ENCODE measurements at places on chromosomes 4 and X. TPM values are rescaled to one million over a fixed set of nuclear protein-coding genes. Genes with fewer than 3 reads are reported as not detected.

- DNase-seq = no peak
These were observed 26.9 kb downstream of the AFF1 start for GRCh38 chr4:86961605-86962295.

- DNase-seq = peak; percentile 79
These were observed 8.3 kb upstream of the BCOR start for GRCh38 chrX:40105835-40106675.

SULT1E1 gene
- total RNA-seq = not detected

DNA sequence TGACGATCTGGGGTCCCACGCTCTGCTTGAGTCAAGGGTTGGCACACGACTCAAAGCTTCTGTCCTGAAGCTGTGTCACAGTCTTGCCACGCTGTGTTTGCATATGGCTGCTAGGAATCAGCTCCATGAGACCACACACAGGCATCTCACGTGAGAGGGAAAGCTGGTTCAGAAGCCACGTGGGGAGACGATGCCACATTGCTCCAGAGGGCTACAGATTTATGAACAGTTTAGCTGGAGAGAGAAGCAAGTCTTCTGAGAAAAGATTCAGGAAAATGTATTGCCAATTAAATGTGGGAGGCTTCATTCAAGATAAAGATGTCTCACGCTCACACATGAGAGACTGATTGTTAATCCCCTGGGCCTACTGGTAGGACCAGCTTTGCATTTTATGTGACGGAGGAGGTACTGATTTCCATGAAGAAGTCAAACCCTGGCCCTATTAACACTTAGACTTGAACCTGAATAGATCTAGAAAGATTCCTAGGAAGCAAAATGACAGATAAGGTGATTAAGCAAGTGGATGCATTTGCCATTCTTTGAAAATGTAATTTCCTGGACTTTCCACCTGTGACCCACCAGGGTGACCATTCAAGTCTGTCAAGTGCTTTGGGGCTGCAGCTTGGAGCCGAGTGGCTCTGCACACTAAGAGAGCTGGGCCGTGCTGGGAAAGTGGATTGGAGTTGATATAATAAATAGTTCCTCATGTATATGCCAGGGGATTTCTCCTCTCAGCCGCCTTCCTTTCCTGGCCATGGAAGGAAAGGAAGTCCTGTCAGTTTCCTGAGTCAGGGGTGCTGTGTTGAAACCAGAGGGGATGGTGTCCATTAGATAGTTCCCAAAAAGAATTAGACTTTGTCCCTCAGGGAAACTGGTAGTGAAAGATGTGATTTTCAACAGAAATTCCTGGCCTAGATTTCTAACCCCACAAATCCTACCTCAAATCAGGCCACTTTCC lies 29.0 kb downstream of the ENPP6 start:
- no peak for DNase-seq

- DNase-seq = no peak
These were observed 4.4 kb downstream of the ADRA2C start for GRCh38 chr4:3770323-3771163.

LONRF3 gene
- 0.93 TPM for total RNA-seq

MAGEA8 gene
- not detected for total RNA-seq

PABPC5 gene
- total RNA-seq = 0.91 TPM

PAGE1 gene
- not detected for total RNA-seq

RHOXF2B gene
- total RNA-seq = not detected

- no peak for DNase-seq
These were observed 148.8 kb downstream of the POLA1 start for GRCh38 chrX:24842486-24842885.

DNA sequence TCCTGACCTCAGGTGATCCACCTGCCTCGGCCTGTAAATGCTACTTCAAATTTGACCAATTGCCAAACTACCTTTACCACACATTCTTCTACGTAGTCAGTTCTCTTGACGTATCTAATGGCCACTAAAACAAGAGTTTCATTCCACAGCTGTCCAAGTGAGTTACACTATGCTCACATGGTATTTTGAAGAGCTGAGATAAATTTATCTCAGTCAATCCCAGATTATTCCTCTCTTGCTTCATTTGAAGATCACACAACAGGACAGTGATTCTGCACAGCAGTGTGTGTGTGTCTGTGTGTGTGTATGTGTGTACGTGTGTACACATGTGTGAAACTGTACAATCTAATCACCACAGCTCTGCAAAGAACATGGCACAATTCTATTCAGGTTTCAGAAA lies 133.4 kb downstream of the APBB2 start:
- no peak for DNase-seq

ART3 gene
- total RNA-seq = 105 TPM

DNA sequence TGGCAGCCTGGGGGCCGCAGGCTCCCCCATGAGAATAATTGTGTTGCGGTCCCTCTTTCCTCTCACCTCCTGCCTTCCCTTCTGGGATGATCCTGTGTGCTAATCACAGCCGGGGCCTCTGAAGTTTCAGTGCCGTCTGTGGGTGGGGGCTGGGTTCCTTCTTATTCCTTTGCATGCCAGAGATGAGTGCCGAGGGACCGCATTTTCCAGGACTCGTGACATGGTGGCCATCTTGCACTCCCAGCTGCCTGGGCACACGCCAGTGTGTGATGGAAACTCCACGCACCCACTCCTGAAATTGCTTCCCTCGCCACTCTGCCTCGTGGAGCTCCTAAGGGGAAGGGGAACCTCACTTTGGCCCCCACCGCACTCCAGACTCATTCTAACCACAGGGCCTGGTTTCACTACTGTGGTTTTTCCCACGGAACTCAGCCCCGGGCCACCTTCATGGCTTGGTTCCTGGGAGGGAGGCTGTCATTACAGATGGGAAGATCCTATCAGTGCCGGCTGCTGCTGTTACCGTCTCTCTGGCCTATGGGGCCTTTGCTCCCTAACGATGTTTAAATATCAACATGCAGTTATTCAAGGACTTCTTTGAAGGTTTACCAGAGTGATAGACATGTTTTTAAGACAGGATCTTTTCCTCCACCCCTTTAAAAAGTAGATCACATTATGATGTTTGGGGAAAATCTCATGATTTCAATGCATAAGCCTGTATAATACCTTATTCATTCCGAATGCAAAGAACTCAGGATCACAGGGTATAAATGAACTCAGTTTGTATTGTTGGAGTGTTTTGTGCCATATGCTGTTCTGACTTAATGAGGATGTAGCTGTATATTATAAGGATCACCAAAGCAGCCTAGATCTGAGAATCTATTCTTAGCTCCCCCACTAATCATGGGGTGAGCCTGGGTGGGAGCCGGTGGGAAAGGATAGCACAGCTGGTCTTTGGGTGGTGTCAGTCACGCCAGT lies 89.6 kb downstream of the SORCS2 start:
- DNase-seq = no peak

DNA sequence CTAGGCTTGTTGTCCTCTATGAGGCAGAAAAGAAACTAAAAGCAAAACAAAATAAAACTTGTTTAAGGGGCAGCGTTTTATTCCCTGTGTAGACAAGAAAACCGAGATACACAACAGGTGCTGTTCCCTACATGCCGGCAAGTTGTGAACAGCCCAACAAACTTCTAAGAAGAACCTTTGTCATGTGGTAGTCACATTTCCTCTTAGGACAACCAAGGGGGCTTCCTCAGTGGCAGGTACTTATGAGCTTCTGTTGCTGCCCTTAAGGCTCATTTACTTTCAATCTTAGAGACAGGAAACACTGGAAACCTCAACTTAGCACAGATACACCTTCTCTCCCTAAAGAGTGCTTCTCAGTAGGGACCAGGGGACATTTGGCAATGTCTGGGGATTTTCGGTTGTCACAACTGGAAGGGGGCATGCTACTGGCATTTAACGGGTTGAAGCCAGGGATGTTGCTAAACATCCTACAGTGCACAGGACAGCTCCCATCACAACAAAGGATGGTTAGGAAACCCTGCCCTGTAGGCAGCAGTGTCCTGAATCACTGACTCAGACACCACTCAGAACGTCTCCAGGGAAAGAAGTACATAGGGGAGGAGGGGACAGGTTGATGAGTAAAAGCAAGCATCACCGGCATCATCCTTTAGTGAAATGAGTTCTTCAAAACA lies 111.0 kb downstream of the ASB9 start:
- no peak for DNase-seq

DNA sequence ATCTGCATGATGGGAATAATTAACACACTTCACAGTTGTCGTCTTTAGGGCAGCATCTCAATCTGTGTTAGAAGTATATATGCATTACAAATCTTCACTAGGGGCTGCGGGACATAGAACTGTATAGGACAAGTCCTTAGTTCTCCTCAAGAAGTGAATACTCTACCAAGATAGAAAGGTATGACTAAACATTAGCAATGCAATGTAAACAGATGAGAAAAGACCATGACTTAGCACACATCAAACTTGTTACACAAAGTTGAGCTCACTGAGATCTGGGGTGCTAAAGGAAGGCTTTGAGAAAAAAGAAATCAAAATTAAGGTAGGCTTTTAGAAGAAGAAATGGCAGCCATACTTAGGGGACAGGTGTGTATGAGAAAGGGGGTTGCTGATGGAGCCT lies 182.1 kb upstream of the MAP3K15 start:
- no peak for DNase-seq

GNRHR gene
- total RNA-seq = not detected

DNA sequence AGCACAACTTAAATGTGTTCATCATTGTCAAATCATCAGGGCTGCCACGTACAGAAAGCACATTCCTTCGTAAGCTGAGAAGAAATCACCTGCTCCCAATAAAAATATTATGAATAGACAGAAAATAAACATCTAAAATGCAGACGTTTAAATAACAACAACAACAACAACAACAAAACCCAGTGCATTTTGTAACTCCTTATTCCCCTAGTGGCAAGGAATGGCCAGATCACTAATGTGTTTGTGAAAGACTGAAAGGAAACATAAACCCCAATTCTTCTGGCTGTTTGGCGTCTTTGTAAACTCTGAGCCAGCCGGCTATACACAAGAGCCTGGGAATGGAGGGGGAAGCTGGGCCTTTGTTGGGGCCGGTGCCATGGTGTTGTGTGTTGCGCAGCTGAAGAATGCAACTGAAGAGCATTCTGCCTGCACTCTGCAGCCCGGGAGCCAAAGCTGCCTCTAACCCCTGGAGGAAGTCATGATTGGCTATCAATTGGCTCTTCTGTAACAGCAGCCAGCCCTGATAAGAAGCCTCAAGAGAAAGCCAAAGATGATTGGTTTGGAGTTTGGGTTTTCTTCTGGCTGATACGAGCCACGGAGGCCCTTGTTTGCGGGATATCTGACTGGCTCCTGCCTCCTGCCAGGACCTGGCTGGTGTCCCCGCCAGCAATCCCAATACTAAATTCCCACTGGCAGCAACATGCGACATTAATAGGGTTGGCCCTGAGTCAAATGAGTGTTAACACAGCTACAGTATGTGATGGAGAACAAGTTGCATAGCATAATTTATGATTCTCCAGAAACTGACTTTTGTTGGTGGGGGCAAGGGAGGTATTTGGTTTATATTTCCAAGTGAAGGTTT lies 89.7 kb upstream of the TFDP3 start:
- DNase-seq = peak; percentile 29

CWH43 gene
- not detected for total RNA-seq

PCSK1N gene
- not detected for total RNA-seq

NAA11 gene
- not detected for total RNA-seq

GABRA4 gene
- total RNA-seq = 33.7 TPM

SCML1 gene
- total RNA-seq = 6.8 TPM

SMIM10L2A gene
- total RNA-seq = 0.82 TPM

GYG2 gene
- 0.66 TPM for total RNA-seq
